WTC11 (cell line): ENCODE measurements at places on chromosomes 2 and 18. TPM values are rescaled to one million over a fixed set of nuclear protein-coding genes. Genes with fewer than 3 reads are reported as not detected.

Gene AQP12B
- not detected in 3 replicates for total RNA-seq

Gene POTEI
- total RNA-seq = 2.2 to 3.2 TPM (median 2.7 TPM) in 3 replicates

Gene LOXL3
- 21.1 to 27.2 TPM (median 23.9 TPM) in 3 replicates for total RNA-seq

Gene TEKT4
- 0.18 TPM in 1 of 3 replicates, not detected in the others for total RNA-seq

Gene ING5
- total RNA-seq = 43.1 to 47.4 TPM (median 45.3 TPM) in 3 replicates

Gene TUBA4B
- 0.20 TPM in 1 of 3 replicates, not detected in the others for total RNA-seq

Gene RNF144A
- total RNA-seq = 12.5 to 13.6 TPM (median 12.8 TPM) in 3 replicates

Gene GALNT5
- total RNA-seq = 0.17 to 0.34 TPM (median 0.32 TPM) in 3 replicates

Gene SERPINB10
- total RNA-seq = not detected in 3 replicates

Gene FSHR
- not detected in 3 replicates for total RNA-seq

Gene CYP27A1
- total RNA-seq = 5.6 to 9.3 TPM (median 8.1 TPM) in 3 replicates

Gene EGR4
- 0.09 to 0.14 TPM (median 0.13 TPM) in 3 replicates for total RNA-seq

Gene PSTPIP2
- total RNA-seq = 1.9 to 2.5 TPM (median 1.9 TPM) in 3 replicates

Gene VIT
- 0.11 to 0.46 TPM (median 0.27 TPM) in 3 replicates for total RNA-seq

Gene RAB17
- 134 to 140 TPM (median 137 TPM) in 3 replicates for total RNA-seq

Gene HNRNPLL
- 63.1 to 66.4 TPM (median 65.3 TPM) in 3 replicates for total RNA-seq

Gene PAIP2B
- total RNA-seq = 19.3 to 22.4 TPM (median 22.2 TPM) in 3 replicates

Gene LBH
- total RNA-seq = 30.8 to 47.3 TPM (median 34.7 TPM) in 3 replicates

Gene DUSP2
- 4.7 to 6.8 TPM (median 5.8 TPM) in 3 replicates for total RNA-seq

Gene STPG4
- not detected in 3 replicates for total RNA-seq

Gene CARF
- total RNA-seq = 3.3 to 6.8 TPM (median 6.6 TPM) in 3 replicates

Gene UGT1A4
- total RNA-seq = 0.14 to 0.22 TPM in 2 of 3 replicates, not detected in the other

Gene UGT1A3
- not detected in 3 replicates for total RNA-seq

Gene PTPN4
- 79.4 to 85.8 TPM (median 79.7 TPM) in 3 replicates for total RNA-seq

Gene HOXD9
- not detected in 3 replicates for total RNA-seq

Gene LRRC30
- not detected in 3 replicates for total RNA-seq

Gene FBXO41
- 19.2 to 21.5 TPM (median 21.1 TPM) in 3 replicates for total RNA-seq

Gene ARHGAP25
- total RNA-seq = 2.6 to 3.4 TPM (median 2.9 TPM) in 3 replicates

Gene ZNF512
- 31.1 to 34.2 TPM (median 33.2 TPM) in 3 replicates for total RNA-seq

Gene PDE11A
- total RNA-seq = 0.13 to 0.53 TPM (median 0.53 TPM) in 3 replicates

Gene NABP1
- total RNA-seq = 5.2 to 6.3 TPM (median 5.8 TPM) in 3 replicates

Gene SIX3
- 6.2 to 13.2 TPM (median 6.6 TPM) in 3 replicates for total RNA-seq

Gene PRKAG3
- not detected in 3 replicates for total RNA-seq

Gene SLC16A14
- total RNA-seq = 1.7 to 2.7 TPM (median 2.6 TPM) in 3 replicates

Gene LRATD1
- 2.3 to 3.0 TPM (median 2.5 TPM) in 3 replicates for total RNA-seq

Gene MAB21L4
- not detected in 3 replicates for total RNA-seq

Gene MAP2
- total RNA-seq = 3.7 to 7.6 TPM (median 3.7 TPM) in 3 replicates
